ENCODE measurements at places on chromosomes 12 and 14.
A peak's percentile ranks its signal among the peaks of the same experiment; 100 is the strongest.

DNA sequence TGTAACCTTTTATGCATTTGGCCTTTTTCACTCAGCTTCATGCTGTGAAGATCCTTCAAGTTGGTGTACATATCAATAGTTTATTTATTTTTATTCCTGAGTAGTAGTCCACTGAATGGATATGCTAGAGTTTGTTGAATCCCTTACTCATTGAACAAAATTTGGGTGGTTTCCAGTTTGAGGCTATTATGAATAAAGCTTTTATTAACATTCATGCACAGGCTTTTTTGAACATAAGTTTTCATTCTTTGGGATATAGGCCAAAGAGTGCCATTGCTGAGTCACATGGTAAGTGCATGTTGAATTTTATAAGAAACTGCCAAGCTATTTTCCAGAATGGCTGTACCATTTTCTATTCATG is 59.5 kb upstream of the CAPRIN2 start:
- DNase-seq = no peak

DNA sequence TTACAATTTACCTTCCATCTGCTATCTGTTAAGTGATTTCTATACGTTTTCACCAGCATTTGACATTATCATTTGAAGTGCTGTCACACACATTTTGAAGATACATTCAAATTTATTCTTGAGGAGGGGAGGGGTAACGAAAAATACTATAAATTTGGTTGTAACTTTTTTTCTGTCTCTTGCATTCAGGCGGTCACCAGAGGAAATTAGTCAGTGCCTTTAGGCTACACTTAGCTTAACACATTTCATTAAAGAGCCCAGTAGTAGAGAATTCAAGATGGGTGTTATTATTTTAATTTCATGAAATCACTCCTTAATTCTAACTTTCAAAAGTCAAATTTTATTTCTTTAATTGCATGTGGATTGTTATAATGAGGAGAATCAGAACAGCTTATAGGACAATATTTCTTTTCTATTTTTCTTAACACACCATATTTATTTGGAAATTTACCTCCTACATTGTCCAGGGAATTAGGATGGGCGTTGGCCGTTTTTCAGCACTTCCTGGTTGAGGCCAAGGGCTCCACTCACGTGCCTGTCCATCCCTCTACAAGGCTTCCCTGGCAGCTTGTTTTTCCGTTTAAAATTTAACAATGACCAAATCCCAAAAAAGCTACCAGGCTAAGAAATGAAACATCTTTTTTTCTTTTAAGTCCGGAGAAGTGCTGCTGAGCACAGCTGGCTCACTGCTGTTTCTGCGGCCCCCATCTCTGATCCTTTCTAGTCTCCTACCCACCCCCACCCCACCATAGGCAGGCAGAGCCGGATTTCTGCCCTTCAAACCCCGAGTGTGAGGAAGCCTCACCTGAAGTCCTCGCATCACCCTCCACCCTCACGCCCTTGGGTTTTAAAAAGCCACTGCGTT is 1.1 kb upstream of the FAR2 start:
- no peak for DNase-seq

DNA sequence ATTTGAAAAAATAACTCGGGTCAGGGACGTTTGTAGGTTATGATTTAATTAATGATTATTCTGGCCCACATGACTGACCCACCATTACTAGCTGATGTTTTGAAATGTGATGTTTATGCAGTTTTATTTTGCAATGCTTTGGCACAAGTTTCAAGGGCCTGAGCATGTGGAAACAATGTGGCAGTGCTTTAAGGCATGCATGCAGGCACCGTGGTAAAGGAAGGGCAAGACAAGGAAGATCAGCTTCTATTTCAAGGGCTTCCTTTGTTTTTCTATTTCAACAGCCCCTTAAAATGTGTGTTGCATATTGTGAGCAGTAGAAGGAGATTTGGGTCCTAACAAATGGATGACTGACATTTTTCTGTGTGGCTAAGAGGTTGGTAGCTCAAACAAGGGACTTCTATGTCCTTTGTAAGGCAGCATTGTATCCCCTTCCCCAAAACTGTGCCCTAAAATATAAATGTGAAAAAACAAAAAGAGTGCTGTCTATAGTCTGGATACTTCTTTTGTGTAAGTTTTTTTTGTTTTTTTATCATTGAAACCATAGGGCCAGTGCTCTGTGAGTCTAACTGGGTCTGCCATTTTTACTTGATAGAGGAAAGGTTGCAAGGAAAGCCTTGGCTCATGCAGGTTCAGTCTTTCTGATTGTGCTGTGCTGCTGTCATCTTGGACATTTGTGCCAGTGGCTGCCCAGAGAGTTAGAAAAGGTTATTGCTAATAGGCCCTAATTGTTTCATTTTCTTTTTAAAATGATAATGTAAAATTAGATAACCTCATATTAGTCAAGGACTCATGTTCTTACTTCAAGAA is 103.5 kb downstream of the FGD4 start:
- peak; percentile 74 for DNase-seq

- no peak for DNase-seq
Measured at GRCh38 chr14:69288956-69289705, 29.2 kb downstream of the GALNT16 start.

GRCh38 chr14:67556671-67557070 is 23.6 kb downstream of the PLEKHH1 start:
- no peak for DNase-seq

DNA sequence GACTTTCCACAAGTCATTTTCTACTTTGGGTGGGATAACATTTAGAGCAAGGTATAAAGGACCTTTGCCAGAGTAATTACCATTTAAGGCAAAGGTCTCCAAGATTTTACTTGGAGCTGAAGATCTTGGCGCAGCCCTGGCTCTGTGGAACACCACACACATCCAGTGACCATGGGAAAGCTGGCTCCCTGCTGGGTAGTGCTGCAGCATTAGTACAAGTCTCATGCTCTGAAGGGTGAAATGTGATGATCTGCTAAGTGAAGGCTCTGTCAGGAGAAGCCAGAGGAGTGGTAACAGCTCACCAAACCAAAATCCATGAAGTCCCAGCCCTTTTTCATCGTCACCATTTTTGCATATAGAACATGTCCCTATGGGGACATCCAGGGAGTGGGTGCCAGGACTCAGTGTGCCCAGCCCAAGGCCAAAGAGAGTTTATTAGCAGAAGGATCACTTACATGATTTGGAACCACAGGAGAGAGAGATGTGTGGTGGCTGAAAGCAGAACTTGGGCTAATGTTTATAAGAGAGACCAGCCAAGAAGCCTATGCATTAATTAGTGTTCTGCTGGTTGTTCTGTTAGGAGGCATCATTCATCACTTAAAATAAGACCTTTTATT is 110.7 kb downstream of the SLC38A6 start:
- DNase-seq = no peak

DNA sequence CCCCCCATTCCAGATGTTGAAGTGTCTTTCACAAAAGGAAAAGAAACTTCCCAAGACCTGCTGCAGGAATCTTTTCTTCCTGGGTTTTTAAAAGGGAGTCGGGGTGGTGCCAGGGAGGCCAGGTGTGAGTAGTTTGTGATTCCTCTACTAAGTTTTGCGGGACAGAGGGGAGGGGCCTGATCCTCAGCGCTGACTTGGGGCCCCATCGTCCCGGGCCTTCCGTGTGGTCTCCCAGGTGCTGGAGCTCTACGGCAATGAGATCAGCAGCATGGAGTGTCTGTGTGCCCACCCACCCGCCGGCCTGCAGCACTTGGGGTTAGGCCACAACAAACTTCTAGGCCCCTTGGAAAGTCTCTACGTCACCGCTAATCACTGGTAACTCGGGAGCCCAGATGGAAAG is 4.5 kb downstream of the LRRC43 start:
- DNase-seq = no peak

Data from Ammon's horn (tissue), 1 donor.